ENCODE measurements at places on chromosomes 7 and 10. TPM values are rescaled to one million over a fixed set of nuclear protein-coding genes. Genes with fewer than 3 reads are reported as not detected.

SLC26A4 gene
- total RNA-seq = 1.1 TPM

NOM1 gene
- 31.8 TPM for total RNA-seq

GHITM gene
- total RNA-seq = 204 TPM

NEUROD6 gene
- total RNA-seq = 0.21 TPM

NPTX2 gene
- total RNA-seq = 4.3 TPM

LMBR1 gene
- total RNA-seq = 87.2 TPM

GRCh38 chr10:22158426-22158825, 59.4 kb downstream of the EBLN1 start:
- DNase-seq = peak; percentile 9

DNA sequence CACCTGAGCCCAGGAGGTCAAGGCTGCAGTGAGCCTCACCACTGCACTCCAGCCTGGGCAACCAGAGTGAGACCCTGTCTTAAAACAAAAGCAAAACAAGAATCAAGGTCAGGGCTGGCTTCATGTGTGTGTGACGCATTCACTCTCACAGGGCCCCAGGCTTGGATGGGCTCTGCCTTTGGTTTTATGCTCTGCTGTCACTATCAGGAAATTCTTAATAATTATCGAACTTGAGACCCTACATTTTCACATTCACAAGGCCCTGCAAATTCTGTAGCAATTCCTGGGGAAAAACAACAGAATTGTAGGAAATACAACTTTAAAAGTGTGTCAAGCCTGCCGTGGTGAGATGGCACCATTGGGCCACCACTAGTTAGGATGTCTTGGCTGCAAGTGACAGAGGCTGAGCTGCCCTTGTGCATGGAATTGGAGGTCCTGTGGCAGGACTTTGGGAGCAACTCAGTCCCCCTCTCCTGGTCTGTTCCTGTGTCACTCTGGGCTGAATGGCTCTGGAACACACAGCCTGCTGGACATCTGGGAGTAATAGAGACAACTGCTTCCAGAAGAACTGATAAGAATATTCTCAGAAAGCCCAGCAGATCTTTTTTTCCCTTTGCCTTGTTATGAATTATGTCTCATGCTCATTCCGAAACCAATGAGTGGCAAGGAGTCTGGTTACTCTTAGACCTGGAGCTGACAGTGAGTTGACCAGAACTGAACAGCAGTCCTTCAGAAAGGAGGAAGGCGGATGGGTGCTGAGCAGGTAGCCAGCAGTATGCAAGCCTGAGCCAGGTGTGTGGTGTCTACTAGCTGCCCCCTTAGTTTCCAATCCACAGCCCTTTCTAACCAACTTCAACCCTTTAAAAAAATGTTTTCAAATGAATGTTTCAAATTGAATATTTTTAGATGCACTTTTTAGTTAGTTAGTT, 3.6 kb downstream of the UBE2D4 start:
- no peak for DNase-seq

DNA sequence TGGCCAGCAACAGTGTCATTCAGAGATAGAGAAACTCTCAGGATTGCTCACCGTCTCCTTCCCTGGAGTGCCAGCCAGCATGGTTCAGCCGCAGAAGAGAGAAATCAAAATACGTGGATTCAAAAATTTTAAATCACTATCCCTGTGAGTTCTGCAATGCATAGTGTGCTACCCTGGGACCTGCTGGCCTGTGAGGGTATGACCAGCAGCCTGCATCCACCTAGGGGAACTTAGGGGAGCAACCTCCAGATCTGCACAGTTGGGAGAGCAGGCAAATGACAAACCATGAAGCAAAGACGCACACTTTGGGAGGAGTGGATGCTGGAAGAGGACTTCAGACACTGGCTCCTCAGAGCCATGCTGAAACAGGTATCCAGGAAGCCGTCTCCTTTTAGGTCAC, 639.3 kb downstream of the TNS3 start:
- no peak for DNase-seq

- no peak for DNase-seq
Measured at GRCh38 chr7:127066974-127067373, 185.8 kb downstream of the GRM8 start.

- DNase-seq = no peak
Measured at GRCh38 chr10:111968647-111969046, 214.9 kb downstream of the GPAM start.

GRCh38 chr10:114027041-114027394, 16.6 kb upstream of the ADRB1 start:
- DNase-seq = no peak

GRCh38 chr10:75776738-75777504, 345.5 kb downstream of the LRMDA start:
- DNase-seq = no peak

- DNase-seq = peak; percentile 97
Measured at GRCh38 chr10:124719213-124719851, 24.8 kb downstream of the FAM53B start.

- no peak for DNase-seq
Measured at GRCh38 chr7:14047709-14048399, 58.4 kb upstream of the ETV1 start.

DNA sequence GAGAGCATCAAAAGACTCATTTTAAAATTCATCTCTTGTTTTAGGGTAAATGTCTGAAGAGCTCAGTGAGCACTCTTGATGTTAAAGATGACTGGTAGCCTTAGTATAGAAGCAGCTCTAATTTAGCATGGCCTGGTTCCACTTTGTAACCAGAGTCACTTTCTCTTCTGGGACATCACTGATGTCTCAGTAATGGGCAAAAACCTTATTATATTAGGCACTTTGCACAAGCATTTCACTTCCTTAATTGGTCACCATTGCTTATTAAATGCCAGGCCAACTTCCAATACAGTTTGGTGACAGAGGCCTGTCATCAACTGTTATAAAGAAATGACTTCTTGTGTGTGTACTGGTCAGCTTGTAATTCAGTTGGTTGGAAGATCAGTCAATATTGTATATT, 53.0 kb downstream of the STEAP1B start:
- DNase-seq = no peak

DNA sequence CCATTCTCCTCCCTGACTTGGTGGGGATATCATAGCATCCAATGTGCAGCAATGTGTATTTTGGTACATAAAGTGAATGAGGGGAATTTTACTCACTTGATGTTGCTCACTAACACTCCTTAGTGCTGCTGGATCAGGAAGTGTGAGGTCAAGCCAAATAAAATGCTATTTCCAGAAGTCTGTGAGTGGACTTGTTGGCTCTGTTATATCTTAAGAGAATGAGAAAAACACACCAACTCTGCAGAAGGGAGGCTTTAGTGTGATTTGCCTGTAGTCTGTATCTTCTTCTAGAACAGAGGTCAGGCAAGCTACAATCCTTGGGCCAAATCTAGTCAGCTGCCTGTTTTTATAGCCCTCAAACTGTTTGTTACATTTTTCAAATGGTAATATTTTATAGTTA, 154.3 kb downstream of the POLR1F start:
- DNase-seq = peak; percentile 40

- no peak for DNase-seq
Measured at GRCh38 chr10:110546077-110546476, 21.4 kb upstream of the SMC3 start.

- no peak for DNase-seq
Measured at GRCh38 chr7:78218051-78218450, 419.5 kb downstream of the PHTF2 start.

DNA sequence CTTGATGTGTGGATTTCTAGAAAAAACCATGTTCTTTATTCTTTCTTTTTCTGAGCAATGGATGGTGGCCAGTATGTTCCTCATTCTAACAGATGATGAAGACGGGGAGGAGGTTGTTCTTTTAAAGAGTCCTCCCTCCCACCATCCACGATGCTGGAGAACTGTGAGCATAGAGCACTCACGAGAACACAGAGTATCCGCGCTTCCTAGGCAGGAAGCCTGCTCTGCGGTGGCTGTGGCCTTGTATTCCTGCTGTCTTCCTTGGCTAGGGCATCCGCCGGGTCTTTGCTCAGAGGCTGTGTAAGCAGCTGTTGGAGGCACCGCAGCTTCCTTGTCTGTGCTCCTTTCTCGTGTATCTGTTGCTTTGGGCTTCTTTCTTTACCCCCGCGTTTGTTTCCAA, 214.2 kb downstream of the CCDC3 start:
- no peak for DNase-seq

GRCh38 chr10:15335508-15335907, 35.6 kb downstream of the FAM171A1 start:
- DNase-seq = no peak

DNA sequence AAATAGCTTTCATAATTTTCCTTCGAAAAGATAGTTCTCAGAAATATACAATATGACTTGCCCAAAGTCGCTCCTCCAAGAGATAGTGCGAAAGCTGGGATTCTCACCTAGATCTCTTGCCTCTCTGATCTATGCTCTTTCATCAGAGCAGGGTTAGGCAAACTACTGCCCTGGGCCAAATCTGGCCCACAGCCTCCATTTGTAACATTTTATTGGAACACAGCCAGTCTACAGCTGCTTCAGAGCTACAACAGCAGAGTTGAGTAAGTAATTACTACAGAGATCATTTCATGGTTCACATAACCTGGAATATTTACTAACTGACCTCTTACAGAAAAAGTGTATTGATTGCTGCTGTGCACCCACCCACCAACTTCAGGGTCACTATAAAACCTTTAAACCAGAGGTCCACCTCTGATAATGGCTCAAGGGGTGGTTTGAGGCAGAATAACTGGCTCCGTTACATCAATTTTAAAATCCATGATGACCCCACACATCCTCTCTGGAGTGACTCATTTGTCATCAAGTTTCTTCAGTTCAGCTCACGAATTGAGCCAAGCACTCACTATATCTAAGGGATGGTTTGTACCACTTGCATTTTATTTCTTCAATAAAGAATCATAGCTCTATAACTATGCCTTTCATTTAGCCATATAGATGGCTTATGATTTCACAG, 1019.0 kb downstream of the XPNPEP1 start:
- peak; percentile 54 for DNase-seq

All from tongue (tissue), 3 donors.